ENCODE measurements at places on chromosomes 5 and 9.

GRCh38 chr5:54649041-54649504 lies 131.5 kb downstream of the SNX18 start:
- DNase-seq: no peak
- no peaks in the 10 kb centered on the region for H3K36me3 ChIP-seq
- H3K4me1 ChIP-seq: peaks cover 11% of the 10 kb centered on the region
- H3K4me3 ChIP-seq: no peak overlapping the region
- H3K27ac ChIP-seq: no peak overlapping the region

GRCh38 chr5:64497386-64497785 lies 8.4 kb upstream of the RGS7BP start:
- H3K27ac ChIP-seq: no peak overlapping the region
- no peaks in the 10 kb centered on the region for H3K27me3 ChIP-seq
- H3K4me1 ChIP-seq: no peaks in the 10 kb centered on the region
- no peak for DNase-seq
- H3K4me3 ChIP-seq: no peak overlapping the region

GRCh38 chr9:9556865-9557803 lies 1055.7 kb downstream of the PTPRD start:
- no peak overlapping the region for H3K4me3 ChIP-seq
- no peak for DNase-seq
- H3K27me3 ChIP-seq: no peaks in the 10 kb centered on the region
- no peaks in the 10 kb centered on the region for H3K4me1 ChIP-seq

GRCh38 chr5:39505791-39506190 lies 81.0 kb upstream of the DAB2 start:
- no peak overlapping the region for H3K27ac ChIP-seq
- no peak for DNase-seq
- no peaks in the 10 kb centered on the region for H3K36me3 ChIP-seq
- H3K4me3 ChIP-seq: no peak overlapping the region

GRCh38 chr9:91117959-91118703 lies 243.6 kb downstream of the AUH start:
- no peak overlapping the region for H3K4me3 ChIP-seq
- H3K4me1 ChIP-seq: peaks cover 20% of the 10 kb centered on the region
- DNase-seq: no peak
- H3K36me3 ChIP-seq: no peaks in the 10 kb centered on the region

DNA sequence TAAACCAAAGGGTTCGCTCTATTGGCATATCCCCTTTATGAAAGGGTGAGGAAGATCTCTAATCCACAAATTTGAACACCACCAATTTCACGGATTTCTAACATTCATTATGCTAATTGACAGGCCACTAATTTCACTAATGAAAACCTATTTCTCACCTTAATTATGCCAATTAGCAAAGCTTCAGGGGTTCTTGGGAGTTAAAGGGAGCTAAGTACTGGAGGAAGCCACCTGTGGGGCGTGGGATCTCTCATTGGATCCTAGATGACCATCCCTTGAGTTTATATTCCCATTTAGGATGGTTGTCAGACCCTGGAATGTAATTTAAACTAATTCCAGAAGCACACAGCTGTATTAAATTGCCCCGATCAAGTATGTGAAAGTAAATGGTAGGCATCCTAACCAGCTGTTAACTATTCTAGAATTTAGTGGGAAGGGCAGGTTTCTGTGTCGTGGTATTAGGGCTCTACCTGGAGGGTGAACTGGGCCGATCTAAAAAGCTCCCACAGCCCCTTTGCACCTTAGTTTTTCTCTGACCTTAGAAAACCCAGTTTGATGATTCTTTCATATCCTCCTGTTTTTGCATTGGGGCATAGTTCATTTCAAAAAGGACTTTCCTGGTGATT lies 77.1 kb downstream of the C9orf152 start:
- peaks cover 41% of the 10 kb centered on the region for H3K4me1 ChIP-seq
- H3K36me3 ChIP-seq: no peaks in the 10 kb centered on the region
- H3K4me3 ChIP-seq: no peak overlapping the region
- no peak overlapping the region for H3K27ac ChIP-seq

DNA sequence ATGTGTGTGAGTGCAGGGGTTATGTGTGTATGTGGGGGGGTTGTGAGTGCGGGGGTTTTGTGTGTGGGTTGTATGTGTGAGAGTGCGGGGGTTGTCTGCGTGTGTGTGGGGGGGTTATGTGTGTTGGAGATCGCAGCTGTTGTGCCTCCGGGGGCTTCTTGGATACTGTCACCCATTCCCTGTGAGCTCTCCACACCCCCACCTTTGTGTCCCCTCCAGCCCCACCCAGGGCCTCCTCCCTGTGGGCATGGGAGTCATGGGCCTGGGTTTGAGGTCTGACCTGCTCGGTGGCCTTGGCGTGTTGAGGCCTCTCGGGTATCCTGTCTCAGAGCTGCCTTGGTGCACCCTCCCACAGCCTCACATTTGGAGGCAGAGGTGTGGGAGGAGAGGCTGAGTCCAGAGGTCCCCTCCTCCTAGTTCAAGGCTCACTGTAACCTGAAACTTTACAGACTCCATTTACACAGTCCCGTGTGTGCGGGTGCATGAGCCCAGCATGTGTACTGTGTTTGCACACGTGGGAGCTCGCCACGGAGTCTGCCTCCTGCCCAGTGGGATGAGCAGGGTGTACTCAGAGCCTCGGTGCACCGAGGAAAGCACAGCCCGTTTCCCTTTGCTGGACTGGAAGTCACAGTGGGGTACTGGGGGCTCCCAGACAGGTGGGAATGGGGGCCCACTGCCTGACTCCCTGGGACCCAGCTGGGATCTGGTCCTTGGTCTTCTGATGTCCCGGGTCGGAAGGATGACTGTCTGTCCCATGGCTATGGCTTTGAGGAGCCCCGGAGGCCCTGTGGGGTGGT lies 43.4 kb downstream of the RXRA start:
- H3K4me1 ChIP-seq: peaks cover 26% of the 10 kb centered on the region
- no peak overlapping the region for H3K27ac ChIP-seq
- no peak for DNase-seq

GRCh38 chr9:16184964-16185646 lies 632.3 kb downstream of the CCDC171 start:
- no peaks in the 10 kb centered on the region for H3K4me1 ChIP-seq
- no peaks in the 10 kb centered on the region for H3K27me3 ChIP-seq
- H3K36me3 ChIP-seq: no peaks in the 10 kb centered on the region
- H3K27ac ChIP-seq: no peak overlapping the region

- H3K4me1 ChIP-seq: no peaks in the 10 kb centered on the region
- no peaks in the 10 kb centered on the region for H3K27me3 ChIP-seq
Measured at GRCh38 chr5:3181671-3182070, 414.0 kb upstream of the IRX1 start.

- no peak overlapping the region for H3K4me3 ChIP-seq
- H3K36me3 ChIP-seq: peaks cover 5% of the 10 kb centered on the region
- H3K4me1 ChIP-seq: no peaks in the 10 kb centered on the region
- no peak for DNase-seq
Measured at GRCh38 chr9:112700085-112700484, 17.8 kb downstream of the INIP start.

GRCh38 chr9:132066511-132066910 lies 13.2 kb downstream of the MED27 start:
- H3K27ac ChIP-seq: no peak overlapping the region
- H3K4me3 ChIP-seq: no peak overlapping the region
- no peak for DNase-seq
- H3K36me3 ChIP-seq: no peaks in the 10 kb centered on the region

GRCh38 chr9:128167209-128167608 lies 7.1 kb downstream of the BBLN start:
- peaks cover 25% of the 10 kb centered on the region for H3K36me3 ChIP-seq
- H3K4me3 ChIP-seq: no peak overlapping the region
- no peak overlapping the region for H3K27ac ChIP-seq
- no peak for DNase-seq

GRCh38 chr5:133222040-133222439 lies 170.2 kb downstream of the HSPA4 start:
- H3K4me1 ChIP-seq: peaks cover 18% of the 10 kb centered on the region
- no peak for DNase-seq
- no peak overlapping the region for H3K27ac ChIP-seq
- H3K4me3 ChIP-seq: no peak overlapping the region
- no peaks in the 10 kb centered on the region for H3K36me3 ChIP-seq
- no peaks in the 10 kb centered on the region for H3K27me3 ChIP-seq

GRCh38 chr5:36772276-36773140 lies 104.1 kb upstream of the NIPBL start:
- H3K4me1 ChIP-seq: no peaks in the 10 kb centered on the region
- no peak overlapping the region for H3K4me3 ChIP-seq
- H3K27ac ChIP-seq: no peak overlapping the region
- DNase-seq: no peak

GRCh38 chr5:37721447-37721871 lies 118.4 kb downstream of the GDNF start:
- H3K36me3 ChIP-seq: no peaks in the 10 kb centered on the region
- no peak overlapping the region for H3K27ac ChIP-seq
- DNase-seq: no peak
- H3K4me3 ChIP-seq: no peak overlapping the region
- no peaks in the 10 kb centered on the region for H3K27me3 ChIP-seq
- H3K4me1 ChIP-seq: peaks cover 30% of the 10 kb centered on the region

- H3K36me3 ChIP-seq: no peaks in the 10 kb centered on the region
- no peaks in the 10 kb centered on the region for H3K27me3 ChIP-seq
- DNase-seq: no peak
- H3K27ac ChIP-seq: no peak overlapping the region
- no peaks in the 10 kb centered on the region for H3K4me1 ChIP-seq
Measured at GRCh38 chr9:72937545-72937944, 15.3 kb downstream of the ALDH1A1 start.

DNA sequence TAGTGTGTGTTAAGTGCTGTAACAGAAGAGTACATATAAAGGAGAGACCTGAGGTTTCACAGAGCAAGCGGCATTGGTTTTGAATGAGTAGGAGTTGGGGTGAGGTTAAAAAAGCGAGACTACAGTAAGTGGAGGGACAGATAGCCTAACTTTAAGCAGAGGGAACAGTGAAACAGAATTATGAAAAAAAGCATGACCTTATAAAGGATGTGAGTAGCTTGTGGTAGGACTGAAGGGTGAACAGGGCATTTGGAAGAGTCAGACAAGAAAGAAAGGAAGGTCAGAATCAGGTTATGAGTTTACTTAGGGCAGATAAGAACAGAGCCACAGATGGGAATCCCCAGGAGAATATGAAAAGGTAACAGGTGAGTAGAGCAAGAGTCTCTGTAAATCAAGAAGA lies 22.5 kb downstream of the MSANTD3 start:
- H3K27me3 ChIP-seq: no peaks in the 10 kb centered on the region
- H3K27ac ChIP-seq: no peak overlapping the region
- H3K4me3 ChIP-seq: no peak overlapping the region
- H3K4me1 ChIP-seq: no peaks in the 10 kb centered on the region

GRCh38 chr5:73179730-73180129 lies 6.7 kb downstream of the TMEM174 start:
- H3K4me1 ChIP-seq: no peaks in the 10 kb centered on the region
- DNase-seq: no peak
- H3K4me3 ChIP-seq: no peak overlapping the region
- H3K27me3 ChIP-seq: no peaks in the 10 kb centered on the region

DNA sequence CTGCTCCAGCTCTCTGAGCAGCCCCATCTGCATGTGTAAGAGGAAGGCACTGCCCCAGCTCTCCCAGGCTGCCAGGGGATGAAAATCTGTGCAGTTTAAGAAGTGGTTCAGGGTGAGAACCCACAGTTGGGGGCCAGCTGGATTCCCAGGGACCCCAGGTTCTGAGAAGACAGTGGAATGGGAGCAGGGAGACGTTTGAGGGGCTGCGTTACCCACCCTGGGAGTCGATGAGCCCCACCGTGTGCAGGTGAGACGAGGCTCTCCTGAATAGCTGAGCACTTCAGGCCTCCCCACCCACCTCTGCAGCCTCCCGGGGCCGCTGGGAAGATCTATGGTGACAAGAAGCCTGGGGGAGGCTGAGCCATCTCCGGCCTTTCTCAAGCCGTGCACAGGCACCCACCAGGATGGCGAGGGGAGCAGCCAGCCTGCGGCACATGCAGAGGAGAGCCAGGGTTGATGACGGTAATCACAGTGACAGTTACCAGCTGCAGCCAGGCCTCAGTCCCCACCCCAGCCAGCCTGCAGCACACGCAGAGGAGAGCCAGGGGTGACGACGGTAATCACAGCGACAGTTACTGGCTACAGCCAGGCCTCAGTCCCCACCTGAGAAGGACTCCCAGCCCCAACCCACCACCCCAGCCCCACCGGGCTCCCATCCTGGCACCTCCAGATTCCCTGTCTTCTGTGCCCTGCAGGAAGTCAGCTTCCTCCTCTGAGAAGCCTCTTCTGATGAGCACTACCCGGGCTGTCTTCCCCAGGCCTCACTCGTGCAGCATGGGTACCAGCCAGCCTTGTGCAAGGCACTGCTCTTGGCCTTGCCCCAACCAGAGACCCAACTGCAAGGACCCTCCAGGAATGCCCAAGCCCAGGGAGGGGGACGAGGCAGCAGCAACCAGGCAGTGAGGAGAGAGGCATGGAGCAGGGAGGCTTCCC lies 150.8 kb upstream of the PPP1R26 start:
- H3K4me1 ChIP-seq: no peaks in the 10 kb centered on the region
- no peaks in the 10 kb centered on the region for H3K27me3 ChIP-seq
- H3K27ac ChIP-seq: no peak overlapping the region
- no peaks in the 10 kb centered on the region for H3K36me3 ChIP-seq
- DNase-seq: no peak

Measured in HCT116 (cell line).